ENCODE measurements at places on chromosomes 2 and 18.

DNA sequence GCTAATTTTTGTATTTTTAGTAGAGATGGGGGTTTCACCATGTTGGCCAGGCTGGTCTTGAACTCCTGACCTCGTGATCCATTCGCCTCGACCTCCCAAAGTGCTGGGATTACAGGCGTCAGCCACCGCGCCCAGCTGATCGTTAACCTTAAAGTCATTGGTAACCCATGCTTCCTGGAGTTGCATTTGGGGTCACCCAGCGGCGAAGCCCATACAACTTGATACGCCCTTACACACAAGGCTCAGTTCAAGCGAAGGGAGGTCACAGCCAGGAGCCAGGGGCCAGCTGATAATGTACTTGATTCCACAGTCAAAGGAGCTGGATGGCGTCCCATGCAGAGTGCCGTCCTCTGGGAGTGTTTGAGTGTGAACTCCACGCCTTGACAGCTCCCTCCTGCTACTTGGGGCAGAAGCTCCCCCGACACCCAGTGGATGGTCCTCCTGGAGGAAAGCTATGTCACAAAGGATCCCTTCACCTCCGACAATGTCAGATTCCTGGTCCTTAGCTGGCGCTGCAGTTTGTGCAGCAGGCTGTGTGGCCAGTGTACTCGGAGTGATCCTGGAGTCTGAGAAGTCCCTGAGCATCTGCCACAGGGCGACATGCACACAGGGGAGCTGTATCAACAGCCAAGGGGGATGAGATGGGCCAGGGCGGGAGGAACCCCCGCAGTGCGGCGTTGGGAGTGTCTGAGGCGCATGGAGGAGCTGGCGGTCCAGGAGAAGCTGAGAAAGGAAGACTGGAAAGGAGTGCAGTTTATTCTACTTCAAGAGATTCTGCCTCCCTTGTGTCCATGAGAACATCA is 7.9 kb downstream of the CLHC1 start:
- no peak for DNase-seq

- DNase-seq, result no peak
Measured at GRCh38 chr18:24400587-24400986, 3.0 kb upstream of the OSBPL1A start.

DNA sequence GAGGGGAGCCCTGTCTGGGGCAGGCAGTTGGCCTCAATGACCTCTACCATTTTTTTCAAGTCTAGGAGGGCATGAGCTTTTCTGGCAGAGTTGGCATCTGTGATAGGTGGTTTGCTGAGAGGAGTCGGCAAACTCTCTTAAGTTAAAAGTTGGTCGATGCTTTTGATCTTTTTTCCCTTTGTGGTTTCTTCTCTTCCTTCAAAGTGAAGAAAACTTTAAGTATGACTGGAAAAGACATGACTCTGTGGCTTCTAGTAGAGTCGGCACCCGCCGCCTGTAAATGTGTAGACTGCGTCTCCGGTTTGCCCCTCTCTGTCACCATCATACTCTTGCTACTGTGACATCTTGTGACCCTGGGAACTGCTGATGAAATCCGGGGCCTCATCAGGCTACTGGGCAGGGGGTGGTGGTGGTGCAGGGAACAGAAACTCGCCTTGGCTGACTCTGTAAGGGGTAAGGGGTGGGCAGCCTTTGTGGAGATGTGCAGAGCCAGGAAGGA is 21.1 kb downstream of the INPP5D start:
- DNase-seq, result peak; percentile 64

GRCh38 chr2:216916956-216917650 is 57.2 kb upstream of the TNP1 start:
- DNase-seq, result no peak

- DNase-seq, result no peak
Measured at GRCh38 chr18:76274468-76275289, 220.4 kb downstream of the ZNF516 start.

- DNase-seq, result no peak
Measured at GRCh38 chr2:12314127-12314760, 402.5 kb upstream of the TRIB2 start.

- DNase-seq, result no peak
Measured at GRCh38 chr2:241680827-241681599, 5.6 kb downstream of the DTYMK start.

DNA sequence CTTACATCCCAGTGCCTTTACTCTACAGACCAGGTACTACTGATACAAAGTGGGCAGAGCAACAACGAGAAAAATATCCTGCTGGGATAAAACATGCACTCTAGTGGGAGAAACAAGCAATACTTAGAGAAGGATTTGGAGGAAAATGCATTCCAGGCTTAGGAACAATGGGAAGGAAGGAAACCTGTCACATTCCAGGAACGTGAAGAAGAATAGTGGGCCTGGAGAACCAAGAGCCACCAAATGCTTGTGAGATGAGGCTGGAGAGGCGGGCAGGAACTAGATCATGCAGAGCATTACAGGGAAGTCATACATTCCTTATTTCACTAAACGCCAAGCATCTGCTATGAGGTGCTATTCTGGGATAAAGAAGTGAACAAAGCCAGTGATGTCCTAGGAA is 342.3 kb downstream of the DCC start:
- no peak for DNase-seq

GRCh38 chr2:221443645-221444044 is 128.5 kb downstream of the EPHA4 start:
- DNase-seq, result no peak

DNA sequence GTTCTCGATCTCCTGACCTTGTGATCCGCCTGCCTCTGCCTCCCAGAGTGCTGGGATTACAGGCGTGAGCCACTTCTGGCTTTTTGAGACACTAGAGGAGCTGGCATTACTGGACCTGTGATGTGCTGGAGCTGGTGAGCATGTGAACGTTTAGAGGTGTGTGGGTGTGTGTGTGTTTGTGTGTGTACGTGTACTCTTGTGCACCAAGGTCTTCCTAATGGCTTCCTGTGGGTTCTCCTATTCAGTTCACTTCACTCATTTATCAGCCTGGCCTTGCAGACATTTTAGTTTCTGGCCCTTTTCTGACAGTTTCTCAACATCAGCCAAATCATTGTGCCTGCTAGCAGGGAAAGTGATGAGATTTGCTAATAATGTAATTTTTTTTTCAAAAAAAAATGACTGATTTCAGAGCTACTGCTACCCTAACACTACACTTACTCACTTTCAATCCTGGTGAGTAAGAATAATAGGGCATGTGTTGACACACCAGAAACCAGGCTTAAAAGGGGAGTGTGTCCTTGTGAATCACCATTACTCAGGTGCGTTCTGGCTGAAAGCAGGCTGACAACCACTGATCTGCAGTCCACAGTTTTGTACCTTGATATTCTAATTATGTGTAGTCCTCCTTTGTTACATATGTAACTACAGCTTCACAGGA is 41.0 kb upstream of the ACTR3 start:
- DNase-seq, result peak; percentile 18

GRCh38 chr2:3102081-3102921 is 275.3 kb downstream of the EIPR1 start:
- no peak for DNase-seq

- no peak for DNase-seq
Measured at GRCh38 chr2:56191617-56192016, 7.8 kb downstream of the CCDC85A start.

- no peak for DNase-seq
Measured at GRCh38 chr2:38218591-38218991, 142.6 kb upstream of the CYP1B1 start.

- no peak for DNase-seq
Measured at GRCh38 chr2:171592036-171592555, 69.8 kb downstream of the CYBRD1 start.

GRCh38 chr18:22102953-22103646 is 66.3 kb upstream of the GATA6 start:
- DNase-seq, result no peak

- no peak for DNase-seq
Measured at GRCh38 chr2:177279847-177280246, 15.3 kb upstream of the NFE2L2 start.

GRCh38 chr2:105445976-105446375 is 47.1 kb upstream of the FHL2 start:
- DNase-seq, result no peak

All from stimulated activated CD4-positive, alpha-beta T cell treated with anti-CD3 and anti-CD28 coated beads, TNF-alpha, amount 100 ng/mL, for 48 hours (primary cell).